ENCODE measurements at places on chromosomes 3 and 15. TPM values are rescaled to one million over a fixed set of nuclear protein-coding genes. Genes with fewer than 3 reads are reported as not detected.

DNA sequence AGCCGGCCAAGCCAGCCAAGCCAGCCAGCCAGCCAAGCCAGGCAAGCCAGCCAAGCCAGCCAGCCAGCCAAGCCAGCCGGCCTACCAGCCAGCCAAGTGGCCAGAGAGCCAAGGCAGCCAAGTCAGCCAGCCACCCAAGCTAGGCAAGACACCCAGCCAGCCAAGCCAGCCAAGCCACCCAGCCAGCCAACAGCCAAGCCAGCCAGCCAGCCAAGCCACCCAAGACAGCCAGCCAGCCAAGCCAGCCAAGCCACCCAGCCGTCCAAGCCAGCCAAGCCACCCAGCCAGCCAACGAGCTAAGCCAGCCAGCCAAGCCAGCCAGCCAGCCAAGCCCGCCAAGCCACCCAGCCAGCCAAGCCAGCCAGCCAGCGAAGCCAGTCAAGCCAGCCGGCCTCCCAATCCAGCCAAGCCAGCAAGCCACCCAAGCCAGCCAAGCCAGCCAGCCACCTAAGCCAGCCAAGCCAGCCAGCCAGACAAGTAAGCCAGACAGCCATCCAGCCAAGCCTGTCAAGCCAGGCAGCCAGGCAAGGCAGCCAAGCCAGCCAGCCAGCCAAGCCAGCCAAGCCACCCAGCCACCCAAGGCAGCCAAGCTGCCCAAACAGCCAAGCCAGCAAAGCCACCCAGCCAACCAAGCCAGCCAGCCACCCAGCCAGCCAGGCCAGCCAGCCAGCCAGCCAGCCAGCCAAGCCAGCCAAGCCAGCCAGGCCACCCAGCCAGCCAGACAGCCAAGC is 200.5 kb downstream of the GOLGA6L6 start:
- no peak for DNase-seq

DNA sequence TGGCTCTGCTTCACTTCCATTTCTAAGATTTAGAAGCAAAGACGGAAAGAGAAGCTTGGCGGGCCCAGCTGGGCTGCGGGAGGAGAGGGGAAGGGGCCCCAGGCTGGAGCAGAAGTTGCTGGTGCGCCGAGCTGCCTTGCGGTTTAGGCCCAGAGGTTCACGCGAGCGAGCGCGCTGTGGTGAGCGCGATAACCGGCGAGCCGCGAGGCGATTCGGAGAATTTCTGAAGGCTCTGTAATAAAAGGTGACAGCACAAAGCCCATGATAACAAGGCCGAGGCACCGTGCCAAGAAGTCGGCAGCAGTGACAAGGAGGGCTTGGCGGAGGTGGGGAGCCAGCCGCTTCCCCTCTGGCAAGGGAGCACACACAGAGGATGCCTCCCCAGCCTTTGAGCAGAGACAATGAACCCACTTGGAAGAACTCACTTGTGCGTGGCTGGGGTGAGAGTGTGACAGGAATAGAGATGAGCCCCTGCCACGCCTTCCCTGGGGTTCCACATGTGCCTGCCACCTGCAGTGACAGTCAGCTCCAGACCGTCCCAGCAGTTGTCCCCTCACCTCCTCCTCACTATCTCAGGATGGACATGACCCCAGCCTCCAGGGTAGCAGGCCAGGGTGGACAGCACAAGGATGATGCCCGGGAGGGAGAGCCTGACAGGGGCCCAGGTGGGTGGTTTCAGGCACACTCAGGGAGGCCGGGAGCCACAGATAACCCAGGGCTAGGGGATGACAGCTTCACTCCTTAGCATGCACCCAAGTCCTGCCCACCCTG is 315.2 kb downstream of the UACA start:
- DNase-seq: no peak

GRCh38 chr15:77870195-77871065 is 207.1 kb downstream of the TBC1D2B start:
- peak; percentile 47 for DNase-seq

GRCh38 chr3:53694046-53694445 is 152.2 kb downstream of the CHDH start:
- peak; percentile 57 for DNase-seq

- no peak for DNase-seq
Measured at GRCh38 chr3:131421957-131422498, 40.5 kb downstream of the NUDT16 start.

GRCh38 chr3:59653405-59654122 is 603.7 kb upstream of the CFAP20DC start:
- no peak for DNase-seq

GRCh38 chr3:133588784-133589465 is 15.4 kb downstream of the CDV3 start:
- DNase-seq: no peak

GRCh38 chr3:136862617-136863322 is 762 bp downstream of the NCK1 start:
- DNase-seq: peak; percentile 92

- DNase-seq: no peak
Measured at GRCh38 chr3:191795196-191795595, 334.2 kb downstream of the PYDC2 start.

DNA sequence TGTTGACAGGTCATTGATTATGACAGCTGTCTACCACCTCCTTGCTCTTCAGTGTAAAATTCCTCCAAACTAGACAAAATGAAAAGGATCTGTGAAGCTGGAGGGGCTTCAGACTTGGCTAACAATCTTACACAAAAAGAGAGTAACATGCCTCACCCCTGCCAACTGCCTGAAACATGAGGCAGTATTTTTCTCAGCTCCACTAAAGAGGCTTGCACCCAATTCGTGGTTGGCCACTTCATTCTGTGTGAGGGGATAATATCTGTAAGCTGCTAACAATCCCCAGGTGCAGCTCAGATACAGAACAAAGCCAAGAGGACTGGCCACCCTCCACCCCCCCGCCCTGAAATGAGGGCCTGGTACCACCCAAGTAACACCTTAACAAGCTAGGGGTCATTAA is 2.8 kb downstream of the MB21D2 start:
- DNase-seq: no peak

DNA sequence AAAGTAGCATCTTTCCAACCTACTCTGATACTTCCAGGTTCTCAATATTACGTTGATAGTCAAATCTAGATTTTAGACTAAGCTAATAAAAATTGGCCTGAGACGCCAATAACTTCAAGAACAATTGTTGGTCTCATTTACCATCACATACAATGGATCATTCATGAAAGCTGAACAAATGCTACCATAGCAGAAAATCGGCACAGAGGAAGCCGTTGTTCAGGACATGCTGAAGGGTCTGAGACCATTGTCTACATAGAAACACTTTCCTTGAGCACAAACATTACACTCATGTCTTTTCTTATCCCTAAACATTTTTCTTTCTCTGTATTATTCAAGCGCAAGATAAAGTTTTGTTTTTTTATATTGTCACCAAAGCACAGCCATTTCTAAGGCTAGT is 37.2 kb upstream of the FHIT start:
- DNase-seq: no peak

DNA sequence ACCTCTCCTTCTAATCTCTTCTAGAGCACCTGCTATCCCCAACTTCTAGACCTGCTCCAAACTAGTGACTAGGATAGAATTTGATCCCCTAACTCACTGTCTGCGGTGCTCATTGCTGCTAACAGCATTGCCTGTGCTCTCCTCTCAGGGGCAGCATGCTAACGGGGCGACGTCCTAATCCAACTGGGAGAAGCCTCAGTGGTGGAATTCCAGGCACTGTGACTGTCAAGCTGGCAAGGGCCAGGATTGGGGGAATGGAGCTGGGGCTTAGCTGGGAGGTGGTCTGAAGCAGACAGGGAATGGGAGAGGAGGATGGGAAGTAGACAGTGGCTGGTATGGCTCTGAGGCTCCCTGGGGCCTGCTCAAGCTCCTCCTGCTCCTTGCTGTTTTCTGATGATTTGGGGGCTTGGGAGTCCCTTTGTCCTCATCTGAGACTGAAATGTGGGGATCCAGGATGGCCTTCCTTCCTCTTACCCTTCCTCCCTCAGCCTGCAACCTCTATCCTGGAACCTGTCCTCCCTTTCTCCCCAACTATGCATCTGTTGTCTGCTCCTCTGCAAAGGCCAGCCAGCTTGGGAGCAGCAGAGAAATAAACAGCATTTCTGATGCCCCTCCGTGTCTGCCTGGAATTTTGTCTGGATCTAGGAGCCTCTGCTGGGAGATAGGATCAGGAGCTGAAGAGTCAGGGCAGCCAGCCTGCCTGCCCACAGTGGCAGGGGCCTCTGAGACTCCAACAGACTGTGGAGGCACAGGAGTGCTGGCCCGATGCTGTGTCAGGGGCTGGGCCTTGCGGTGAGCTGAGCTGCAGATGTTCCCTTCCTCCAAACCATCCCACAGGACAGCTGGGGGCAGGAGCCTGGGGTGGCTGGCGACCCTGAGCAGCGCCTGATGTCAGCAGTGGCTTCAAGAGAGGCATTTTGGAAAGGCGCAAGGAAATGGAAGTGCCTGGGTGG is 3.0 kb downstream of the ISLR start:
- peak; percentile 81 for DNase-seq

DNA sequence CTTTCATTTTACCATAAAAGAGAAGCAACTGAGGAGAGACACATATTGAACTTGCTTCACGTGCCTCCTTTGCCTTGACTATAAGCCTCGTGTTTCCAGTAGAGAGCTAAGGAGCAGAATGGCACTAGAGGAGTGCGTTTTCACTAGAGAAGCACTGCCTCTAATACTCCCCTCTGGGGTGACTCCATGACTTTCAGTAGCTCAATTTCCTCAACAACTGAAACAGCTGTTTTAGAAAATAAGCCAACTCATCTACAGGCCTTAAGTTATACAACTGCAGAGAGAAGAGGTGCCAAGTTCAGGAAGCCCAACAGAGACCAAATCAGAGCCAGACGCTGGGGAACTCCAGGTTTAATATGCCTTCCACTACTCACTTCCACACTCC is 1.9 kb downstream of the UBP1 start:
- no peak for DNase-seq

DNA sequence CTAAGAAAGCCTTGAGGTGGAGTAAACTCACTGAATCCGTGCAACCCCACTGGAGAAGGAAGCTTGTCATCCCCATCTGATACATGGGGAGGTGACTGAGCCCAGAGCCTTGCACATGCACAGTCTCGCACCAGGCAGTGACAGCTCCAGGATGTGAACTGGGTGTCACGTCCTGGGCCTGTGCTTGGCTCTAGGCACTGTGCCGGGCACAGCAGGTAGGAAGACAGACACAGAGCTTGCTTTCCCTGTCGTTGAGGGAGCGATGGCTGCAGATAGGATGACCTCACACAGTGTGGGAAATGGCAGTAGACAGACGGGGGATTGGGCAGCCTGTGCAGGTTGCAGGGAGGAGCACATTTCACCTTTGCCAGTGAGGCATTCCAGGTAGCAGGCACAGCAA is 12.2 kb upstream of the ATP2B2 start:
- DNase-seq: no peak

DNA sequence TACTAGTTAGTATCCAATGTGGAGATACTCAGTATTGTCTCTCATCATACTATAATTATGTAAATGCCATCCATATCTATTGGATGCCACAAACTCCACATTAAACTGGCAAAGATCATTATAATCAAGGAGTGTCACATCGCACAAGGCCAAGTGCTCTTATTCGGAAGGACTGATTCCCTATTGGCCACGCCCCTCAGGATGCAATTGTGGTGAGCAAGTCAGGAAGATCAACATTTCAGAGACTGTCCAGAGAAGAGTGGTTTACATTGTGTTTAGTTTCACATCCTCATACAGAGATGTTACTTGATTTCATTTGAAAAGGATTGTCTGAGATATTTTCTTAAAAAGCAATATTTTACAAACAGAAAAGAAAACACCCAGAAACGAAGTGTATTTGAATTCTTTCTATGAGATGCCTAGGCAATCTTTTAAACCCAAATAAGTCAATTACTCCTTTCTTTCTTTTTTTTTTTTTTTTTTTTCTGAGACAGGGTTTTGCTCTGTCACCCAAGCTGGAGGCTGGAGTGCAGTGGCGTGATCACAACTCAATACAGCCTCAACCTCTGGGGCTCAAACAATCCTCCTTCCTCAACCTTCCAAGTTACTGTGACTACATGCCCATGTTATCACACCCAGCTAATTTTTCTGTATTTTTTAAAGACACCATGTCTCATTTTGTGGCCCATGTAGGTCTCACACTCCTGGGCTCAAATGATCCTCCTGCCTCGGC is 369.1 kb downstream of the RBMS3 start:
- DNase-seq: no peak

DNA sequence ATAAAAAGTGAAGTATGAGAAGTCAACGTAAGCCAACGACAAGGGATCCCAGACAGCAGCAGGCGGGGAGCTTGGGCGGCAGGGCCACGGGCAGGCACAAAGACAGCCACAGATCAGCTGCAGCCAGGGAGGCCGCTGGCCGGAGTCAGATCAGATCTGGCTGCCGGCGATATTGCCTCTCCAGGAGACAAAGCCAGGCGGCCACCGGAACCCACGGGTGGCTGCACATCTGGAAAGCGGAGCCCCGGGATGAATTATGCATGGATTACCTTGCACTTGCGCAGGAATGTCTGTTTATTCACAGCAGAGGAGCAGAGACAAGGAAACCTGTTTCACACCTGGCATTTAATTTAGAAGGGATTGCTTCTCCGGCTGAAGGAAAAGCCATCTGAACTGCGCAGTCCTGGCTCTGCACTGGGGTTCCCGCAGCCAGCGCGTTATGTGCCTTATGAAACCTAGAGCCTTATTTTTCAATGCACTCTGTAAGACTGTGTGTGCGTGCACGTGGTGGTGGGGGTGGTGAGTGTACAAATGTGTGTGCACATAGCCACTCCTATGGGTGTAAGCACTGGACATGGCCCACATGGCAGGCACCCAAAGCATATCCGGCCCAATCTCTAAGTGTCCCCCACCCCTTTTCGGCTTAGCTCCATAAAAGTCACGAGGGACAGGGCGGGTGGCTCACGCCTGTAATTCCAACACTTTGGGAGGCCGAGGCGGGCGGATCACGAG is 427.8 kb upstream of the MCTP2 start:
- DNase-seq: peak; percentile 91

- peak; percentile 62 for DNase-seq
Measured at GRCh38 chr3:197372047-197372661, 73.7 kb upstream of the DLG1 start.

GPR27 gene
- 2.0 TPM for total RNA-seq

SPG21 gene
- total RNA-seq: 54.3 TPM

ANKDD1A gene
- 1.4 TPM for total RNA-seq

EPB42 gene
- 0.20 TPM for total RNA-seq

DUOX1 gene
- 162 TPM for total RNA-seq

TIPIN gene
- 6.4 TPM for total RNA-seq

MYH15 gene
- 0.88 TPM for total RNA-seq

EXD1 gene
- not detected for total RNA-seq

CD96 gene
- 0.27 TPM for total RNA-seq

SLC51A gene
- not detected for total RNA-seq

GOLGA6B gene
- total RNA-seq: not detected

JMJD7 gene
- 40.7 TPM for total RNA-seq

GOLGA6D gene
- total RNA-seq: 0.08 TPM

COPG1 gene
- 69.7 TPM for total RNA-seq

DNAH1 gene
- total RNA-seq: 2.0 TPM
